Ecto neural progenitor cell (in vitro differentiated cells): ENCODE measurements at places on chromosomes 3 and 15.

- DNase-seq, result no peak
Observed at GRCh38 chr15:85706779-85707518, 87.8 kb downstream of the KLHL25 start.

DNA sequence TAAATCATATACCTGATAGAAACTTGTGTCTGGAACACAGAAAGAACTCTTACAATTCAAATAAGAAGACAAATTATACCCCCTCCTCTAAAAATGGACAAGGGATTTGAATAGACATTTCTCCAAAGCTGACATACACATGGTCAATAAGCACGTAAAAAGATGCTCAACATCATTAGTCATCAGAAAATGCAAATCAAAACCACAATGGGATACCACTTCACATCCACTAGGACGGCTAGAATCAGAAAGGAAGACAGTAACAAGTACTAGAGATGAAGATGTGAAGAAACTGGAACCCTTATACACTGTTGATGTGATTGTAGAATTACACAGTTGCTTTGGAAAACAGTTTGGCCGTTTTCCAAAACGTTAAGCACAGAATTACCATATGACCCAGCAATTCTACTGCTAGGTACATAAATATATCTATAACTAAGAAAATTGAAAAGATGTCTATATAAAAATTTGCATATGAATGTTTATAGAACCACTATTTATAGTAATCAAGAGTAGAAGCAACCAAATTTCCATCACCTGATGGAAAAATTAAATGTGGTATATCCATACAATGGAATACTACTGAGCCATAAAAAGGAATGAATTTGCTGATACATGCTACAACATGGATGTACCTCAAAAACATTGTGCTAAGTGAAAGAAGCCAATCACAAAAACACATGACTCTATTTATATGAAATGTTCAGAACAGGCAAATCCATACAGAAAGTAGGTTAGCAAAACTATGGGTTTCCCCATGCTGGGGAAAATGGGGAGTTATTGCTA lies 60.8 kb downstream of the GREM1 start:
- DNase-seq, result no peak

- DNase-seq, result no peak
Observed at GRCh38 chr3:123283074-123283473, 81.3 kb downstream of the SEC22A start.

GRCh38 chr3:87088993-87089841 lies 98.3 kb upstream of the VGLL3 start:
- no peak for DNase-seq

GRCh38 chr3:21328711-21329390 lies 422.2 kb downstream of the ZNF385D start:
- no peak for DNase-seq

GRCh38 chr3:146557745-146558144 lies 13.3 kb upstream of the PLSCR1 start:
- no peak for DNase-seq

- no peak for DNase-seq
Observed at GRCh38 chr3:188219147-188219546, 65.2 kb downstream of the LPP start.

GRCh38 chr3:129023909-129024308 lies 22.8 kb downstream of the EFCC1 start:
- DNase-seq, result no peak

- DNase-seq, result no peak
Observed at GRCh38 chr15:101495334-101496197, 6.1 kb upstream of the PCSK6 start.

GRCh38 chr15:58546635-58547627 lies 115.1 kb downstream of the LIPC start:
- no peak for DNase-seq

GRCh38 chr3:13025090-13025489 lies 48.1 kb downstream of the IQSEC1 start:
- no peak for DNase-seq

- no peak for DNase-seq
Observed at GRCh38 chr3:128911911-128912310, 32.5 kb downstream of the ACAD9 start.

DNA sequence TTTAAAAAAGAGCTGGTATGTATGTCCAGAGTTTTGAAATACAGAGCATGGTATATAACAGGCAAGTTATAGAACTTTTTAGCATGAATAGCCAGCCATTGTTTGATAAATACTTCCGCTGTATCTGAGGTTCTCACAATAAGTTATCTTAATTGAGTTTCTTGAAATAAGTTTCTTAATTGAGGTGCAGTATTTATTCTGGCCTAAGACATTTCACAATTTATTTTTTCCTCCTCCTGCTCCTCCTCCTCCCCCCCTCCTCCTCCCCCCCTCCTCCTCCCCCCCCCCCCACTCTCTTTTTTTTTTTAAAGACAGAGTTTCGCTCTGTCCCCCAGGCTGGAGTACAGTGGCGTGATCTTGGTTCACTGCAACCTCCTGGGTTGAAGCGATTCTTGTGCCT lies 83.4 kb downstream of the VPS8 start:
- no peak for DNase-seq

- no peak for DNase-seq
Observed at GRCh38 chr3:108064293-108064887, 26.4 kb downstream of the CD47 start.

- DNase-seq, result no peak
Observed at GRCh38 chr3:32469151-32469874, 33.3 kb downstream of the CMTM6 start.

DNA sequence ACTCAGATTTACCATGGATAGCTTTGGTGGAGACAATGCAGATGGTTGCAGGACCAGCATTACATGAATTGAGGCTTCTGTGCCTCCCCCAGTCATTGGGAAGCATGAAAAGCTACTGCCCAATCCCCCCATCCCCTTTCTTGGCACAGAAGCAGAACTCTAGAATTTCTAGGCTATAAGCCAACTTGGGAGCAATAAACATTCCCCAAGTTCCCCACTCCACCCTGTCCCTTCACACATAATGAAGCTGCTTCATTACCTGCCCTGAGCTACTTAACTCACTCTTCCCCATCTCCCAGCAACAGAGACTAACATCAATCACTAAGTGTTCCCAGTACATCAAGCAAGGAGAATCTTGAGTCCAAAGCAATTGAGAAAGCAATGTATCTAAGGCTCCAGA lies 164.5 kb downstream of the RORA start:
- no peak for DNase-seq

DNA sequence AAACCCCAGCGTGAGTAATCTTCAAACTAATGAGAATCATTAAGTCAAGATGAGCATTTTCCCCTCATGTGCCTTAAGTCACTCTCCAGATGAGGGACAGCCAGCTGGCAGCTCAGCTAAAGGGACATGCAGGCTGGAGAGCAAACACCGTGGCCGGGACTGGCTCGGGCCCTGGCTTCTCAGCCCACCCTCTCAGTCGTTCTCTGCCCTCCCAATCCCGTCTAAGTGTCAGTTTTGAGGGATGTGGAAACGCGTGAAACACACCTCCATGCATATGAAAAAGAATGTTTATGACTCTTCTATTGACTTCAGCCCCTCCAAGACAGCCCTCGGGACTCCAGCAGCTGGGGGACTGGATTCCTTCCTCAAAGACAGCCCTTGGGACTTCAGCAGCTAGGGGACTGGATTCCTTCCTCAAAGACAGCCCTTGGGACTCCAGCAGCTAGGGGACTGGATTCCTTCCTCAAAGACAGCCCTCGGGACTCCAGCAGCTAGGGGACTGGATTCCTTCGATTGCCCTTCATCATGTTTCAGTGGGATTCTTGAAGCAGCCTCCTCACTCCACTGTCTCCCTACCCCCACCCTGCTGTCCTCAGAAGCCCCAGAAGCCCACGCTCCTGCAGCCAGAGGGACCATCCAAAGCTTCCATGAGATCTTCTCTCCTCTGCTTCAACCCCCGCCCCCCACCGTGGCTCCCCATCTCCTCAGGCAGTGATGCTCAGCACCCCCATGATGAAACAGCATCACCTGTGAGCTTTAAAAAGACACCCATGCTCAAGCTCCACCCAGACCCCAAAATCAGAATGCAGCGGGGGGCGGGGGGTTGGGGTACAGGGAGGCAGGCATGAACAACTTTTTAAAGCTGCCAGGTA lies 228.9 kb downstream of the XXYLT1 start:
- peak; percentile 52 for DNase-seq

GRCh38 chr3:122097141-122097540 lies 42.0 kb downstream of the CD86 start:
- DNase-seq, result no peak

GRCh38 chr3:106372806-106373190 lies 504.0 kb upstream of the CBLB start:
- no peak for DNase-seq

DNA sequence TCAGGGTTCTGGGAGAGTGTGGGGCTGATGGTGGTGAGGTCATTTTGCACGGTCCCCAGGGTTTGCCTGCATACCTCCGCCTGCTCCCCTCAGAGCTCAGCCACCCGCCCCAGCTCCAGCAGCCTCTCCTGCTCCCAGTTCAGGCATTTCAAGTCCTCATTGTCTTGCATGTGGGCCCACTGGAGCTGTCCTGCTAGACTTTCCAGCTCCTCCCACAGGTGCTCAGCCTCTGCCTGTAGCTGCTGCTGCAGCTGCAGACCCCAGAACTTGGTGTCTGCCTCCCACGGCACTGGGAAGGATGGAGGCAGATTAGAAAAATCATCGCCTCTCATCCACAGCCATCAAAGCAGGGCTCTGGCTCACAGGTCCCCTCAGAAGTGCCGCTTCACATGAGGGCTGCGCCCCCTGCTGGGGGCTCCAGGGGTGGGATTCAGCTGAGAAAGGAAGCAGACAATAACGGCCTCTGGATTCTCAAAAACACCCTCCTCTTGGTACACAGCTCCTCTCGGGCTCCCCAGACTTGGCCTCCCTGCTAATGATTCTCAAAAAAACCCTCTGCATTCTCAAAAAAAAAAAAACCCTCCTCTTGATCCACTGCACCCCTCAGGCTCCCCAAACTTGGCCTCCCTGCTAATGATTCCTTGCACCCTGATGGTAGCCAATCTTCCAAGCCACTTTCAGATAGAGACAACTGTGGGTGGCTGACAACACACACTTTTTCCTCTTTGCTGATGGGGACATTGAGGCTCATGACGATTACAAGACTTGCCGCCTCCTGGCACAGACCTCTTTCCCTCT lies 89.3 kb upstream of the C2CD4B start:
- DNase-seq, result peak; percentile 81

- DNase-seq, result no peak
Observed at GRCh38 chr3:102480139-102480538, 45.3 kb downstream of the ZPLD1 start.

GRCh38 chr15:74174958-74175253 lies 1.4 kb downstream of the ISLR start:
- DNase-seq, result no peak

- DNase-seq, result no peak
Observed at GRCh38 chr3:178340506-178340905, 195.7 kb upstream of the KCNMB2 start.

GRCh38 chr15:47801522-47801921 lies 84.2 kb downstream of the SEMA6D start:
- no peak for DNase-seq

GRCh38 chr3:61667814-61668213 lies 106.4 kb downstream of the PTPRG start:
- DNase-seq, result no peak

GRCh38 chr3:149599236-149599635 lies 58.6 kb downstream of the WWTR1 start:
- DNase-seq, result no peak

DNA sequence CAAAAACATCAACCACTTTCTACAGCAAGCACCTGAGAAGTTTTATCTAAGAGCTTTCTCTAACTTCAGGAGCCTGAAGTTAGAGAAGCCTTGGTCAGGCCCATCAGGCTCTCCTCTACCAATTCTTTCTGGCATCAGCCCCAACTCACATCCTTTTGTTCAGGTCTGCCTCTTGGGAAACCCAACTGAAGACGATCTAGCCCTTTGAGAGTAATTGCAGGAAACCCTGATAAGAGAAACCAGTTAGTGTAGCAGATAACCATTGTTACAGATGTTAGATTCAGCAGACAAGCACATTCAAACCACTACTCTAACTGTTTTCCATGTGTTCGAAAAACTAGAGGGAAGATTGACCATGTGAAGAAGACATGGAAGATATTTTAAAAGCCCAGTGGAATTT lies 27.0 kb upstream of the DYNC1LI1 start:
- no peak for DNase-seq
